ENCODE measurements at places on chromosomes 3 and 15.

DNA sequence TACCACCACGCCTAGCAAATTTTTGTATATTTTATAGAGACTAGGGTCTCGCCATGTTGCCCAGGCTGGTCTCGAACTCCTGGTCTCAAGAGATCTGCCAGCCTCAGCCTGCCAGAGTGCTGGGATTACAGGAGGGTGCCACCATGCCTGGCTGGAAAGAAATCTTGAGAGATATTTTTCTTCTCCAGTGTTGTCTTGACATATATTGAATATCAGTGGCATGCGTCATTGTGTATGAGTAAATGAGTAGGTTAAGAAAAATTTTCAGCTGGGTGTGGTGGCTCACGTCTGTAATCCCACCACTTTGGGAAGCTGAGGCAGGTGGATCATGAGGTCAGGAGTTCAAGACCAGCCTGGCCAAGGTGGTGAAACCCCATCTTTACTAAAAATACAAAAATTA lies 3.5 kb upstream of the PIF1 start:
- H3K4me3 ChIP-seq: no peak overlapping the region
- peaks cover 11% of the 10 kb centered on the region for H3K4me1 ChIP-seq
- no peaks in the 10 kb centered on the region for H3K36me3 ChIP-seq
- peak; percentile 5 for DNase-seq

DNA sequence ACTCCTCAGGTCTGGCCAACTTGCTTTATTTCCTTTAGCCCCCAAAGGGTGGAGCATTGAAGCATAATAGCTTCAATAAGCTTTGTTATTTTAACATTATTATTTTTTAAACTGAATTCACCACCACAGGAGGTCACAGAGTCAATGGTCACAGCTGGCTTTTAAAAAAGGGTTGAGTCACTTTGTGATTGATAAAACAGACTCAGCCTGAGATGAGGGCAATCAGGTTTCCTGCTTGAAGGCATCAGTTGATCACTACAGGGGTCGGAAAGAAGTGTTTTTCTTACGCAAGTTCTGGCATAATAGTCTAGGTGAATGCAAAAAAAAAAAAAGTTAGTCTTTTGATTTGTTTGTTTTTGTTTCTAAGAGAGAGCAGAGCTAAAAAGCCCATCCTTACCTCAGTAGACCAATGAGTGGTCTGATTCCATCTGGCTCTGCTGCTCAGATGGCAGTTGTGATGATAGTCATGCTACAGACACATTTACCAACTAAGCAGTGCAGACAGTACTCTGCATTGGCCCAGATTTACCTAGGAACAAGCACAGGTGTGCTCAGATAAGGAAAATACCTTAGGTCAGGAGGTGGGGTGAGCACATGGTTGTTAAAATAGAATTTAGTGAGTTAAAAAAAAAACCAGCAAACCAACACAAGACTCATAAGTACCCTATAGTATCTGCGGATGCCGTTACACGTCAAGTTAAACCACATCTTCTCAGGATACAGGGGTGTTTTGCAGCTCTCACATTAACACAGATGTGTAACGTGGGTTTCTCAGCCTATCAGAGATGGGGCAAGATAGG lies 22.6 kb downstream of the ZNF80 start:
- H3K4me3 ChIP-seq: no peak overlapping the region
- H3K4me1 ChIP-seq: peaks cover 11% of the 10 kb centered on the region
- DNase-seq: no peak
- H3K27ac ChIP-seq: peak overlapping the region; percentile 59

DNA sequence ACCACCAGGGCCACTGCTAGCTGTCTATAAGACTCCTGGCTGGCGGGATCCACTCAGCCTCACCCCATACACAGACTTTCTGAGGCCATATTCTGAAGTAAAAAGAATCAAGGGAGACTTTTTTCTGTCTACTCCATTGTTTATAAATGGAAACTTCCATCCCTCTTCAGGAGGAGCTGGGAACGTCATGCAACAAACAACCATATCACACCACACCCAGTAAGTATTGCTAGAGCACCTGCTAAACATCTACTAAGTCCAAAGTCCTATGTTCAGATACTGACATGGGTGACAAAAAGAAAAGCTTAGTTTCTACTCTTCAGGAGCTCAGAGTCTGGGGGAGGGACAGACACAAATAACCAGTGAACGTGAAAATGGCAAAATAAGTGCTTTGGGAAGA lies 324.8 kb upstream of the ONECUT1 start:
- H3K27ac ChIP-seq: no peak overlapping the region
- H3K4me1 ChIP-seq: no peaks in the 10 kb centered on the region
- no peaks in the 10 kb centered on the region for H3K27me3 ChIP-seq

DNA sequence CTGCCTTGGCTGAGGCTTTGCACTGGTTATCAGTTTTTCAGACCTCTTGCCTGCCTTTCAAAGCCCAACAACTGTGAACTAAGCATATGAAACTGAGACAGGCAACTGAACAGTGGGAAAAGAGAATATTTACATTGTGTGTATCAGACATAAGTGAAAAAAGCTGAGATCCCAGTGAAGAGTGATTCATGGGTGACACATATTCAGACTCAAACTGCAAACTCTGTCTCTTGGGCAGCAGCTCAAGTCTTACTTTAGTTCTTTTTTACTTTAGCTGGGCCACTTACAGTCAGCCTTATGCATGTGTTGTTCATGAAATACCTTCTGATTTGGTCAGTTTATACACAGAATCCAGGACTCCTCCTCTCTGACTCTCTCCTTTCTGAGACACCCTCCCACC lies 19.2 kb downstream of the SUCLG2 start:
- H3K36me3 ChIP-seq: no peaks in the 10 kb centered on the region
- H3K4me3 ChIP-seq: no peak overlapping the region
- no peak for DNase-seq

GRCh38 chr15:101221902-101222301 lies 29.9 kb downstream of the CHSY1 start:
- H3K27me3 ChIP-seq: no peaks in the 10 kb centered on the region
- H3K4me3 ChIP-seq: no peak overlapping the region
- H3K27ac ChIP-seq: no peak overlapping the region

Data from left lung (tissue), 14 donors.